ENCODE measurements at places on chromosomes 16 and 17.
A peak's percentile ranks its signal among the peaks of the same experiment; 100 is the strongest.

GRCh38 chr16:78994135-78994745 is 606.3 kb downstream of the MAF start:
- no peak for DNase-seq

DNA sequence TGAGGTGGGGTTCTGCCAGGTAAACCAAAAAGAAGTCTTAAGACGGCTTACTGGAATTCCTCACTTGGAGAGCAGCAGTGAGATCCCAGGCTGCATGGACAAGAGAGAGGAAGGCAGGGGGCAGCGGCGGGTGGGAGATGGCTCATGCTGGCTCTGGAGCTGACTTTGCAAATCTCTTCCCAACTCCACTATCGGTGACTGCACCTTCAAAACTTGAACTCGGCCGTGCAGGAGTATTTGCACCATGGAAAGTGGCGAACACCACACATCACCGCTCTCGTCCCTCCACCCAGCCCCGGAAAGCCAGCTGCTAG is 16.7 kb downstream of the CA5A start:
- no peak for DNase-seq

GRCh38 chr17:2047590-2047989 is 5.8 kb downstream of the OVCA2 start:
- DNase-seq, result no peak

DNA sequence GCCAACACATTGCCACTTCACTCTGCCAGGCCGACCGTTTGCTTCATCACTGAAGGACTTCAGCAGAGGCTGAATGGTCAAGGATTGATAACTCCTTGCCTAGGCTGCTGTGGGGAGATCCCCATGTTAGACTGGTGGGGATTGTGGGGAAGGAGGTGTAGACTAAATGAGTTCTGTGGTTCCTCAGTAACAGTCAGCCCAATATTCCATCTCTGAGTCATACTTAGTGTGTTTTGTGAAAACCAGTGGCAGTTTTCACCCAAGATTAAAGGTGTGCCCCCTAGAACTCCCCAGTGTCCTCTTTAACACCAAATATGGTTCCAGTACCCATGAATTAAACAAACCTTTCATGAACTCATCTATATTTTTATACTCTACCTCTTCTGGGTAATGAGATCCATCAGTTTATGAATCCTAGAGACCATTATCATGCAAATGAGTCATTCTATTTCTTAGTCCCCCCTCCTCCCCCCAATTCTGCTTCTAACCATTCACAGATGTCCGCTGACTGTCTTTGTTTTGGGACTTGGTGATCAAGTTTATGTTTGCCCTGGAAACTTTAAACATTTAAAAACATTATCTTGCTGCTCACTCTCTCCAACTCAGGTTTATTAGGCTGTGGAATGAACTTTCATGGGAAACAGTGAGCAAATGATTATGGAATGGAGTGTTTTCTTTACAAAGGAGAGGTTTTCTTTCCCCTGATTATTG is 66.8 kb upstream of the GAS7 start:
- DNase-seq, result peak; percentile 94

GRCh38 chr17:74883241-74883745 is 10.1 kb downstream of the FADS6 start:
- DNase-seq, result peak; percentile 16

DNA sequence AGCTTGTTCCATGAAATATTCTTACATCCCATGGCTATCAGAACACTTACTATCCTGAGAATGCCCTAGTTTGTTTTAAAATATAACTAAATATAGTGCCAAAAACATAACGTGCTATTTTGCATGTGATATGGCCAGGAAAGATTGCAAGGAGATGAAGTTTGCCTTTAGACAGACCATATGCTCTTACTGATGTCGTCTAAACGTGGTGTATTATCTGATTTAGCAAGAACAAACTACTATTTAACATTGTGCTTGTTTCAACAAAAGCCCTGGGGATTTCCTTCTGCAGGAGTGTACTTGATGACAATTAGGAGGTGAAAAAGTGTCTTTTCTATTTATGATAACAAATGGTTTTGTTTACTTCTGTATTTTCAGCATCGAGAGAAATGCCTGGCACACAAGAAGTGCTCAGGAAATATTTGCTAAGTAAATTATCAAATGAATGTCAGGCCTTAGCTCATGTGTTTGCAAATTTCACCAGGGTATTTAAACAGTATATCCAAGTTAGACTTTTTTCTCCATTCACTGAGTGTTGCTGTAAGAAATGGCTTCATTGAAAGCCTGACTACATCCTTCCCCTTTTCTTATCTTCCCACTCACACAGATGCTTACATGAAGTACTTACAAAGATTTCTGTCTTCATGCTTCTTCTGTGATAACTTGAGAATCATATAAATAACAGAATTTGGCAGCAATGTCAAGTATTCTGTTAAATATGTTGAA is 1033.6 kb downstream of the CDH8 start:
- DNase-seq, result no peak

DNA sequence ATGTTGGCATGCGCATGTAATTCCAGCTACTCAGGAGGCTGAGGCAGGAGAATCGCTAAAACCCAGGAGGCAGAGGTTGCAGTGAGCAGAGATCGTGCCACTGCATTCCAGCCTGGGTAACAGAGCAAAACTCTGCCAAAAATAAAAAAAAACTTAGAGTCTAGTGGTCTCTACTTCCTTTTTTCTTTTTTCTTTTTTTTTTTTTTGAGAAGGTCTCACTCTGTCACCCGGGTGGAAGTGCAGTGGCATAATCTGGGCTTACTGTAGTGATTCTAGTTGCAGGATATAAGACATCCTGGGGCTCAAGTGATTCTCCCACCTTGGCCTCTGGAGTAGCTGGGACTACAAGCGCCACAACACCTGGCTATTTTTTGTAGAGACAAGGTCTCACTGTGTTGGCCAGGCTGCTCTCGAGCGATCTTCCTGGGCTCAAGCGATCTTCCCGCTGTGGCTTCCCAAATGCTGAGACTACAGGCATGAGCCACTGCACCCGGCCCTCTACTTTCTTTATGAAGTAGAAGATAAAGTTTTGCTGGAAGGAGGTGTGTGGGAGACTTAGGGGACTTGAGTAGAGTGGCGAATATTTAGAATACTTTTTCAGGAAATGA is 47.9 kb upstream of the TAOK1 start:
- DNase-seq, result no peak

GRCh38 chr16:79598063-79598347 is 2.5 kb downstream of the MAF start:
- no peak for DNase-seq

GRCh38 chr17:17410357-17410756 is 66.4 kb upstream of the MED9 start:
- no peak for DNase-seq

DNA sequence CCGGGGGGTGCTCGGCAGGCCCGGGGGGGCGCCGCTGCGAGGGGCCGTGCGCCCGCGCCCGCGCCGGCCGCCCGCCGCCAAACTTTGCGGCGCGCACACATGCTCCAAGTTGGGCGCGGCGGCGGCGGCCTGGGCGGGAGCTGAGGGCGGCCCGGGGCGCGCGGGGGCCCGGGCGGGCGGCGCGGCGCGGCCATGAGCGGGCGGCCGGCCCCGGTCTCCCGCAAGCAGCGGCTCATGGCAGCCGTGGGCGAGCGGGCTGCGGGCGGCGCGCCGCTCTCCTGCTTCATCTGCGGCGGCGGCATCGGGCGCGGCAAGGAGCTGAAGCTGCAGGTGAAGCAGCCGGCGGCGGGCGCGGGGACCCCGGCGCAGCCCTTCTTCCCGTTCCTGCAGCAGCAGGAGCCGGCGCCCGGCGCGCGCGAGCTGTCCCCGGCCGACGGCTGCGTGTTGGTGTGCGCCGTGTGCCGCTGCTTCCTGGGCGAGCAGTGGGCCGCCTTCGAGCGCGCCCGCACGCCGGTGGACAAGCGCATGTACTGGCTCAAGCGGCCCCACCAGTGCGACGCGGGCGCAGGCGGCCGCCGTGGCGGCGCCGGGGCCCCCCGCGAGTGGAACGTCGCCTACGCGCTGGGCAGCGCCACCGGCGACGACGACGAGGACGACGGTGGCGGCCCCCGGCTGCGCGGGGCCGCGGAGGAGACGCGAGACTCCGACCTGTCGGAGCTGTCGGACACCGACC is 57.2 kb upstream of the CIBAR2 start:
- peak; percentile 33 for DNase-seq

DNA sequence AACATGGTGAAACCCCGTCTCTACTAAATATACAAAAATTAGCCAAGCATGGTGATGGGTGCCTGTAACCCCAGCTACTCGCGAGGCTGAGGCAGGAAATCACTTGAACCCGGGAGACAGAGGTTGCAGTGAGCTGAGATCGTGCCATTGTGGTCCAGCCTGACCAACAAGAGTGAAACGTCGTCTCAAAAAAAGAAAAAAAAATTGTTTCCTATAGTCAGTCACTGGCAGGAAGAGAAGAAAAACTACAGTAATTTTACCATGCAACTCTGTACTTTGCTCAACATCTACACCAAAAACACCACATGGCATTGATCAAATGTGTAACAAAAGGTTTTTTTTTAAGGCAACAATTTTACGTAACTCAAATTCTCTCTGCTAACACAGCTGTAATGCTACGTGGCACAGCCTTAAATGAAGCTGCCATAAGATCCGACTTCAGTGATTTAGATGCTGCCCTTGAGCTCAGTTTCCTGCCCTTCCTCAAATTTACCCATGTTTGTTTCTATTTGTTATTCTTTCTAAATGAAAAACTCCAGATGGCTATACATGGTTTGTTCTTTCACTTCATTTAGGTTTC is 40.2 kb downstream of the CNOT1 start:
- peak; percentile 26 for DNase-seq

DNA sequence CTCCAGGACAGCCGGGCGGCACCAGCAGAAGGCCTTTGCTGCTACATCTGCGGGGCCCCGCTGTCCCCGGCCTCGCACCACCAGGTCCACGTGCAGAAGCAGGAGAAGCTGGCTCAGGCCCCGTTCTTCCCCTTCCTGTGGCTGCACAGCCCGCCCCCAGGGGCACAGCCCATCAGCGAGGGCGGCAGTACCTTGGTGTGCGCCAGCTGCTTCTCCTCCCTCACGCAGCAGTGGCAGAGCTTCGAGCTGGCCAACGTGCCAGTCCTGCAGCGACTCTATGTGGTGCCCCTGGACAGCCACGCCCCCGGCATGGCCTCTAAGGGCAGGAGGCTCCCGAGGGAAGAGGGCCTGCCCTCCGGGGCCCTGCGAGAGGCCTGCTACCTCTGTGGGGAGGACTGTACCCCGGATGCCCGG is 58.3 kb upstream of the CIBAR2 start:
- no peak for DNase-seq

DNA sequence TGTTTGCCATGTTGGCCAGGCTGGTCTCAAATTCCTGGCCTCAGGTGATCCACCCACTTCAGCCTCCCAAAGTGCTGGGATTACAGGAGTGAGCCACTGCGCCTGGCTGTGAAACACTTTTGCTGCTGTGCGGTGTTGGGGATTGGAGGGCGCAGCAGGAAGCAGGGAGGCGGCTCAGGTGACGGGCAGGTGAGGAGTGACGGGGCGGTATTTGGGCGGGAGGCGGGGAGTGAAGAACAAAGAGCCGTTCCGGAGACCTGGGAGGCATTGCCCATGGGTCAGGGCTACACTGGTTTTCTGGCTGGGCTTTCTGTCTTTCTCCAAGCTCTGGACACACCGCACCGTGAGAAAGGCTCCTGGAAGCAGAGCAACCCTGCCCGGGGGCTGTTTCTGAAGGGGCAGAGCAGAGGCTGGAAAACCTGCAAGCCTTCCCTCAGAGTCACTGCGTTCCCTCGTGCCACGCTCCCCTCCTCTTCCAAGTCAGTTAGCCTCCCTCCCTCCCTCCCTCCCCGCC is 22.1 kb downstream of the CRISPLD2 start:
- no peak for DNase-seq

DNA sequence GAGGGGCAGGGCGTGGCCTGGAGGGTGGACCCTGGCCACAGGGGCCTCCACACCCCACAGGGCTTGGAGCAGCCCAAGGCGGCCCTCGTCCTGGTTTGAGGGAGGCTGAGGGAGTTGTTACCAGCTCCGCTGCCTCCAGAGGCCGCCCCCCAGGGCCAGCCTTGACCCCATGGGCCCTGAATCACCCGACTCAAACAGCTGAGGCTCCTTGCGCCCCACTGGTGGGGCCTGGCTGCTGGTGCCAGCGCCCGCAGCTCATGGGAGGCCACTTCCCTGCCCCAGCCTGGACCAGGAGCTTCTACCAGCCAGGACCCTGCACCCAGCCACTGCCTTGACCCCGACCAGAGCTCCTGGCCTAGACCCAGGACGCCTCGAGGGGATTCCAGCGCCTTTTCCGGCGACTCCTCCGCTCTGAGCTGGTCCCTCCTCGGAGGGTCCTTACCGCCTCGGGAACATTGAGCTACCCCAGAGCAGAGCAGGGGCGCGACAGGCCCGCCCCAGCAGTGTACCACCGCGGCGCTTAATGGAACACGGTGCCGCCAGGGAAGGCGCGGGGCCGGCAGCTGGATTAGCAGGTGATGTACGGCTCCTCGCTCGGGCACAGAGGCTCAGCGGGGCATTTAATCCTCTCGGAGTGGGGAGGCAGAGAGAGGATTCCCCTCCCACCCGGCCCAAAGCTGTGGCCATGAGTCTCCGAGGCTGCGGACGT is 37.2 kb downstream of the GSE1 start:
- DNase-seq, result no peak

GRCh38 chr17:41811549-41812380 is at the start of gene P3H4:
TSS of gene P3H4 (minus strand) at chr17:41811949. CDS start at chr17:41811915, 34 bp downstream.
- peak; percentile 77 for DNase-seq

DNA sequence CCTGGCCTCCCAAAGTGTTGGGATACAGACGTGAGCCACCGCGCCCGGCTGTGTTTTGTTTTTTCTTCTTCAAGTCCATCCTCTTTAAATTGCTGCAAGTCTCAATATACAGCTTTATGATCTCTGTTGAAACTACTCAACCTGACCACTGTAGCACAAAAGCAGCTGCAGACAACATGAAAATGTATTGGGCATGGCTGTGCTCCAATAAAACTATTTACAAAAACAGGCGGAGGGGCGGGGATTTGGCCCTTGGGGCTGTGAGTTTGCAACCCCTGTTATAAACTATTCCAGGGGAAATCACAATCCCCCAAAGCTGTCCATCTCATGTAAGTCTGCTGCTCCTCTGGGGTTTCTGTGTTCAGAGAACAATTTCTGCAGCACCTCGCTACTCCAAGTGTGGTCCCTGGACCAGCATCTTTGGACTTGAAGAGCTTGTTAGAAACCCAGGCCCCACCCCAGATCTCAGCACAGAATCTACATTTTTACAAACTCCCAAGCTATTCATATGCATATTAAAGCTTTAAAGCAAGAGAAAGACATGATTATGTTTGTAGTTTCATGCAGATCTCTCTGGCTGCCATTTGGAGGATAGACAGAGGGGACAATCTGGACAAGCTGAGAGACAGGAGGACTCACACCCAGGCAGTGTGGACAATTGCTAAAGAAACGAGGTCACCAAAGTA is 33.6 kb downstream of the TEKT5 start:
- DNase-seq, result no peak

GRCh38 chr17:7833795-7834541 is at the start of gene KDM6B:
TSS of gene KDM6B (plus strand) at chr17:7834217. CDS start at chr17:7845555, 11,338 bp downstream.
- DNase-seq, result peak; percentile 85

GRCh38 chr16:73217654-73218053 is 169.7 kb upstream of the ZFHX3 start:
- no peak for DNase-seq
